Erythroblast (primary cell): ENCODE measurements at places on chromosomes 5 and 9.

- DNase-seq = no peak
Observed at GRCh38 chr5:125140855-125141254, 394.4 kb upstream of the ZNF608 start.

DNA sequence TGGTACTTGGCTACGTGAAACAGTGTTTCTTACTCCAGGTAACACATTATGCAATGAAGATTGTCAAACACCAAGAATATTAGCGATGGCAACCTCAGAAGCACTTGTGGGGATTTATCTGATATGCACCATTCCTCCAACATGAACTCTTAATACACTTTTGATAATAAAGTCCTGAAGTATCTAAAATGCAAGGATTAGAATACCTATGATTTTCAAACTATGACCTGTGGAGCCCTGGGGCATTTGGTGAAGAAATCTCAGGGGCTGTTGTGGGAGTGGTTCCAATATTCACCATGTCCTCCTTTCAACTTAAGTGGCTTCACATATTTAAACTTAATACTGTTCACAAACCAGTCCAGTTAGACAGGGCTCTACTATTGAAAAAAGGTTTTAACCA is 214.6 kb upstream of the POU5F2 start:
- no peak for DNase-seq

- no peak for DNase-seq
Observed at GRCh38 chr9:128550770-128551656, 1.4 kb upstream of the SPTAN1 start.

DNA sequence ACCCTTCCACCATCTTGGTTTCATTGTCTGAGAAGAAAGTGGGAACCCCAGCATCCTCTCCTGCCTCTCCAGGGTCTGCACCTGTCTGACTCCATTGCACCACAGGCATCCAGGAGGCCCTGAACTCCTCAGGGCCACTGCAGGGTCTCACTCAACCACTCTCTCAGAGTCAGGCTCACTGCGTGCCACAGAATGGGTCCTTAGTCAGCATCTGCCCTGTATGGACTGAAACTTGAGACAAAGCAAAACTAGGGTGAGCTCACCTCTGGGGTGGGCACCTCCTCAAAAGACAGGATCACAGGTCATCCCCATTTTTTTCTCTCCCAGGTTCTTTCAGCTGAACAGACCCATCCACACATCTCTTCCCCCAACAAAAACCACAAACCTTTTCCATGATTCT is 59.2 kb upstream of the CPEB4 start:
- DNase-seq = no peak

DNA sequence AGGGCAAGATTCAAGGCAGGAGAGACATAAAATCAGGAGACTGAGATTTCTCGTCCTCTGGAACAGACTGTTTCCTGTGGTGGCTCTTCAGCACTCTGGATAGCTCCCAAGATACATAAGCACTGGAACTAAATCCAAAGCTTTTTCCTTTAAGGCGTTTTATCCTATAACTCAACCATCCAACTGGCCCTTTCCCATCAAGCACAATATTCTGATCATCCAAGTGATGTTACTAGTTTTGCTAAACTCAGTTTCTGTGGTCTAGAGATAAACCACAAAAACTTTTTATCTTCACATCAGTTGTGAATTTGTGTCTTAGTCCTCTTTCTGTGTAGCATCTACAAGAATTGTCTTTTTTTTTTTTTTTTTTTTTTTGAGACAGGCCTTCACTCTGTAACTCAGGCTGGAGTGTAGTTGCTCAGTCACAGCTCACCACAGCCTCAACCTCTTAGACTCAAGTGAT is 299.4 kb downstream of the COX7C start:
- DNase-seq = peak; percentile 6
